ENCODE measurements at places on chromosomes 12 and 14. TPM values are rescaled to one million over a fixed set of nuclear protein-coding genes. Genes with fewer than 3 reads are reported as not detected.

FAIM2 gene
- 0.83 TPM for total RNA-seq

- DNase-seq: peak; percentile 46
Measured at GRCh38 chr12:49866859-49867569, 24.1 kb upstream of the BCDIN3D start.

DNA sequence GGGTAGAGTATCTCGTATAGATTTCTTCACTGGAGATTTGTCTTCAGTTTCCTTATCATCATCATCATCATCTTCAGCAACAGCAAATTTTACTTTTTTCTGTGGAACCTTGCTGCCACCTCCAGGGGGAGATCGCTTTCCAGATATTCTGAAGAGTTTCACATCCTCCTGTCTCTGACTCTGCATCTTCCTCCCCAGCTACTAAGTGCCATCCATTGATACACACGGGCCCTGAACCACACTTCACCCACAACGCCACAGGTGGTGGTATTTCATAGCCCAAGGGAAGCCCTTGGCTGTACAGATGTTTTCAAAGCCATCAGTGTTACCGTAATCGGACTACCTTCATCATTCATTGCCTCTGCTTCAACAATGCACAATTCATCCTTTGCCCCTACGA is 82.2 kb downstream of the PPP2R5C start:
- DNase-seq: no peak

GRCh38 chr12:69898236-69898635 is 73.2 kb downstream of the MYRFL start:
- peak; percentile 46 for DNase-seq

KDM5A gene
- 95.9 TPM for total RNA-seq

- no peak for DNase-seq
Measured at GRCh38 chr12:122811777-122812176, 23.5 kb upstream of the HIP1R start.

GRCh38 chr14:56794088-56794556 is 16.2 kb downstream of the OTX2 start:
- DNase-seq: no peak

- no peak for DNase-seq
Measured at GRCh38 chr12:1925684-1926006, 7.2 kb upstream of the CACNA2D4 start.

DNA sequence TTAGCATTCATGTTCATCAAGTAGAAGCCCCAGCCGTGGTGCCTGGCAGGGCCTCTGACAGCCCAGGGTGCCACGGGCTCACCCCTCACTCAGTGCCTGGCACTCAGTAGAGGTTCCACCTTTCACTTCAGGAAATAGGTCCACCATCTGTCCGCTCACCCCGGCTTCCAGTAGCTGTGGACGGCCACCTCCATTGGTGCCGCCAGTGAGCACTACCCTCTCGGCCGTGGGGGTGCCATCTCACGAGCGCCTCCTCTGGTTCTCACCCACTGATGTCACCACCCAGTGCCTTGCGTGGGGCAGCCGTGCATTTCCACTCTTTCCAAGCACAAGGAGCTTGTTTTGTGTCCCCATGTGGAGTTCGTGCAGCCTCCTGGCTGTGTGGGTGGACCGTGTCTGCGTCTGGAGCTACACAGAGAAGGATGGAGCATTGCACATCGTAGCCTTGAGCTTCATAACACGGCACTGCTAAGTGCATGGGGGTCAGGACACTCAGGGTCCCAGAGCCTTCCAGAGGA is 41.0 kb upstream of the MMP17 start:
- DNase-seq: no peak

GRCh38 chr14:75461755-75462349 is 34.0 kb downstream of the JDP2 start:
- no peak for DNase-seq

DNA sequence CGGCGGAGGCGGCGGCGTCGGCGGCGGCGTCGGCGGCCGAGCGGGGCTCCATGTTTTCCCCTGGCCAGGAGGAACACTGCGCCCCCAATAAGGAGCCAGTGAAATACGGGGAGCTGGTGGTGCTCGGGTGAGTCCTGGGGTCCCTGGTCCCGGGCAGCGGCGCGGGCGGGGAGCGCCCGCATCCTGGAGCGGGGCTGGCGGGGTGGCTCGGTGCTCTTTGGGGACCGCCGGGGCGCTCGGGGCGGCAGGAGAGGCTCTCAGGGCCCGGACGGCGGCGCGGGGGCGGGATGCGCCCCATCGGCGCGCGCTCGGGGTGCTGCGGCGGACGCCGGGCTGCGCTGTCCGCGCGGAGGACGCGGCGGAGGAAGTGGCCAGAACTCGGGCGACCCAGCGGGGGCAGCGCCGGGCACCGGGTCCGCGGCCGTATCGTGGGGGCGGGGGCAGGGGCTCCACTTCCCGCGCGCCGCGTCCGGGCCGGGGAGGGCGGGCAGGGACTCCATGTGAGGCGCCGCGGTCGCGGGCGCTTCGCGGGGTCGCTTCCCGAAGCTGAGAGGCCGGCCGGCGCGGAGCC is 485 bp downstream of the PELI2 start:
- DNase-seq: no peak

DNA sequence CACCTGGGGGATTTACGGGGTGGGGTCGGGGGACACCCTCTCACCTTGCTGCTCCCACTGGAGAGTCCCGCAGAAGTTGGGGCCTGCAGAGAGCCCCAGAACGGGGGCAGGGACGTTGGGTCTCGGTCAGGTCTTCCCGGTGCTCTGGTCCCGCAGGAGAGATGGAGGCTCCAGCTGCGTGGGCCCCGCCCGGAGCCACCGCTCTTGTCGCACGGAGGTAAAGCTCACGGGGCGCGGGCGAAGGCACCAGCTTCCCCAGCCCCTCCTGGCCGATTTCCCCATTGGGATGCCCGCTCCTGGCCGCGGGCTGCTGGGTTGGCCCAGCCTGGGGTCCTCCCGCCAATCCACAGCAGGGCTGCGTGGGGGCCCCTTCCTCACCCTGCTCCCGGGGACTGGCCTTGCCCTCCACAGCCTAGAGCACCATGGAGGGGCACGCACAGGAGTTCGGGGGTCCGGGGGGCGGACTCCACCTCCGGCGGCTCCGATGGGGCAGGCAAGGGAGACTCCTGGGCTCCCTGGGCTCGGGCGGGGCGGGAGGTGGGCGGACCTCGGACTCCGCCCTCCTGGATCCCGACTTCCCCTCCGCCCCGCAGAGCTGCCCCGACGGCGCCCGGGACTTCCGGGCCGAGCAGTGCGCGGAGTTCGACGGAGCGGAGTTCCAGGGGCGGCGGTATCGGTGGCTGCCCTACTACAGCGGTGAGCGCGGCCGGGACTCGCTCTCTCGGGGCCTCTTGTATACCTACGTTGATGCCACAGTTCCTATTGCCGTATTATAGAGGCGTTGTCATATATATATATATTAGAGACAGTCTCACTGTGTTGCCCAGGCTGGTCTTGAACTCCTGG is 8.4 kb downstream of the PAPLN start:
- DNase-seq: no peak

DNA sequence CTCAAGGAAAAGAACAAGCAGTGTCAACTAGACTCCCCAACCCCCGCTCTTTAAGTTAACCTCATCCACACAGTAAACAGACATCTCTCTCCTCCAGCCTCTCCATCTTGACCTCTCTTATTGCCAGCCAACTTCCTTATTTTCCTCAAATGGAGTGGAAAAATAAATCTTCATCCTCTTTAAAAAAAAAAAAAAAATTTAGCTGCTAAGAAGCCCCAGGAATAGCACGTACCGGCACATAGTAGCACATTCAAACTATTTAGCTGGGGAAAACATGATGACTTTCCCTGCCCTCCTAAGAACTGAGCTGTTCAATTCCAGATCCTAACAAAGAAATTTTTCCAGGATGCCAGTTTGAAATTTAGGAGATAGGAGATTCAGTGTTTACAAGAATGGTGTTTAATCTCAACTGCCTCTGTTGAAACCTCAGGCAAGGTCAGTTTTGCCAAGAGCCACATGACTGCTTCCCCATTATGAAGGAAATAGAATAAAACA is 90.8 kb downstream of the EPS8 start:
- no peak for DNase-seq

DNA sequence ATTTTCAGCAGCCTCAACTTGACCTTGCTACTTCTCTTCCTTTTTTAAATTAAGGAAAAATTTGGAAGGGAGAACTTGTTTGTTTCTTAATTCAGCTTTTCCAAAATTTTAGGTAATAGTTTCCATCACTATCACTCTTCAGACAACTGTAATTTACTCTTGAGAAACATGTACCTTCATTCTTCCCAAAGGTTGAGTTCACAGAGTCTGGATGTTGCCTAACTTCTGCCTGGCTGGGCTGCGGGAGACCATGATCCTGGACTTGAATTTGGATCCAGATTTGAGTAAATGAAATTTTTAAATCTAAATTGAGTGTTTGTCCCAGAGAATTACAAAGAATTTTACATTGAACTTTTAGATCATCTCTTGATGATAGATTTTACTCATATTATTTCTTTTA is 193.1 kb downstream of the CCDC91 start:
- no peak for DNase-seq
